ENCODE measurements at places on chromosomes 12 and 14. TPM values are rescaled to one million over a fixed set of nuclear protein-coding genes. Genes with fewer than 3 reads are reported as not detected.

KRR1 gene
- total RNA-seq = 53.4 TPM

- DNase-seq = no peak
Measured at GRCh38 chr14:105878554-105878953, 352.2 kb downstream of the TMEM121 start.

BCAT1 gene
- 296 TPM for total RNA-seq

KLRC1 gene
- not detected for total RNA-seq

DNA sequence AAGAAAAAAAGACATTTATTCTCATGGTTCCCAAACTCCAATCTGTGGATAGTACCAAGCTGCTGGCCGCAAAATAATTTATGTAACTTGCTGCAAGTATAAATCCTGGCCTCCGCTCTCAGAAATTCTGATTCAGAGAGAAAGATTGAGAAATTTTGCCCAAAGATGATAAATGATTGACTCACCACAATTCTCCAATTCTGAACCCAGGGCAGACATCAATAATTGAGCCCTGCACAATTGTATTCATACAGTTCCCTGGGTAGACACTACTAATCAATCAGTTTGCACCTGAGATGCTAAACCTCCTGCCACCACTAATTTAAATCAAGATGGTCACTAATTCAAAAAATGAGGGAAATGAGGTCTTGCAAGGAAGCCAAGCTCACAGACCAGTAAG lies 38.2 kb downstream of the TRPV4 start:
- no peak for DNase-seq

DNA sequence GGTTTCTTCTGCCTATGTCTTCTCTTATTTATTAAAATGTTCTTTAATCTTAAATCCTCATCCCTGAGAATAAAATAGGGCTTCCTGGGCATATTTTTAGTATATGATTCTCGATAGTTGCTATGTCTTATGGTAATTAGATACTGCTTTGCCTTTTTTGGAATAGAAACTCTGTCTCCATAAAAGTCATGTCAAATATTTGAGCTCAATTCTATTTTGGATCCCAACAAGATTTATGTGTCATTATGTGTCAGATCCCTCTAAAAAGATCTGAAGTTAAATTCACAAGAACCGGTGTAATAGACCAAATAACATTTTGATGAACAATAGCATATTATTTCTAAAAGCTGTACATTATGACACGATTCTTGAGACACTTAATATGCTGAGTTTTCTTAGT lies 312.5 kb upstream of the PDE3A start:
- DNase-seq = no peak

TMEM253 gene
- total RNA-seq = not detected

NCAPD2 gene
- 90.1 TPM for total RNA-seq

CRADD gene
- 11.7 TPM for total RNA-seq

- no peak for DNase-seq
Measured at GRCh38 chr14:86521843-86522242, 991.9 kb downstream of the FLRT2 start.

STRAP gene
- 144 TPM for total RNA-seq

Measured in endothelial cell of umbilical vein (primary cell).